ENCODE measurements at places on chromosomes 7 and 10. TPM values are rescaled to one million over a fixed set of nuclear protein-coding genes. Genes with fewer than 3 reads are reported as not detected.

SAMD9L gene
- total RNA-seq = 62.4 TPM

DNA sequence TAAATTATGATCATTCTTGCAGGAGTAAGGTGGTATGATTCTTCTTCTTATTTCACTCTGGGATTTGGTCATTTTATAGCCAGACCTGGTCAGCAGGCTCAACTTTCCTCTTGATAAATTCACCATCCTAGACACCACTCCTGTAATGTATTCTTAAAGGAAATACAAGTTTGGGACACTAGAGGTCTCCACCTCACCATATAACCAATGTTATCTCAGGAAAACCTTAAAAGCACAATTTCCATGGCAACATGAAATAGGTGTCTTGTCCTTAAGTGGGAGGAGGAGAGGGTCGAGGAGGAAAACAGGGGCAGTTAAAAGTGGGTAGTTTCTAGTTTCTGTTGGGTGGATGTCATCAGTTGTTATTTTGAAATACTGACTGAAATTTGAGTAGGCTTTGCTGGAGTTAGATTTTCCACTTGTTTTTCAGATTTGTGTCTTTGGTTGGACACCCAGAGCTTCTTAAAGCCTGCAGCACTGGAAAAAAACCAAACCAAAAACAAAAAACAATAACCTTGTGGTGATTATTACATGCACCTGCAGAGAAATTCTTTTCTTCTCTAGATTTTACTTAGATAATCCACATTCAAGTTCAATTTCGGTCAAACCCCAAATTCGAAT lies 163.1 kb downstream of the PRKCQ start:
- DNase-seq = peak; percentile 79
- H3K27ac ChIP-seq = no peak overlapping the region
- no peaks in the 10 kb centered on the region for H3K4me1 ChIP-seq
- no peaks in the 10 kb centered on the region for H3K36me3 ChIP-seq
- H3K27me3 ChIP-seq = no peaks in the 10 kb centered on the region

SLC35B4 gene
- 11.5 TPM for total RNA-seq

- H3K27ac ChIP-seq = no peak overlapping the region
- no peak overlapping the region for H3K4me3 ChIP-seq
- H3K27me3 ChIP-seq = no peaks in the 10 kb centered on the region
- no peaks in the 10 kb centered on the region for H3K4me1 ChIP-seq
- DNase-seq = no peak
Measured at GRCh38 chr7:44222776-44223261, 22.0 kb downstream of the YKT6 start.

- H3K27me3 ChIP-seq = peaks cover 20% of the 10 kb centered on the region
- no peak for DNase-seq
- no peak overlapping the region for H3K4me3 ChIP-seq
- no peak overlapping the region for H3K27ac ChIP-seq
- peaks cover 12% of the 10 kb centered on the region for H3K4me1 ChIP-seq
- H3K36me3 ChIP-seq = peaks cover 6% of the 10 kb centered on the region
Measured at GRCh38 chr7:150340024-150340749, 1.2 kb downstream of the RARRES2 start.

FAM13C gene
- not detected for total RNA-seq

- H3K36me3 ChIP-seq = no peaks in the 10 kb centered on the region
- H3K27me3 ChIP-seq = no peaks in the 10 kb centered on the region
- no peak overlapping the region for H3K27ac ChIP-seq
- no peak for DNase-seq
Measured at GRCh38 chr10:114584419-114584818, 73.7 kb downstream of the ABLIM1 start.

DNA sequence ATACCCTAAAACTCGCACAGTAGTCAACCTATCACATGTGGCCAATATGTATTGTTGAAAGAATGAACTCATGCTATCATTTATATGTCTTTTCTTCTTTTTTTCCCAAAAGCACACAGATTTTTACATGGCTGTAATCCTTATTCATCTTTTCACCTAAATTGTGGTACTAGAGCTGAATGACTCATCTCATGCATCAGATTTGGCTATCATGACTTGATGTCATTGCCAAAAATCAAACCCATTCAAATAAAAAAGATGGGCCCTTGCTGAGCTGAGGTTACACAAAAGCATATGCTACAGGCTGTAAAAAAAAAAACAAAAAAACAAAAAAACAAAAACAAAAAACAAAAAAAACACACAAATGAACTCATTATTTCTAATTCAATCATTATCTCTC lies 3.3 kb upstream of the LMOD2 start:
- no peak overlapping the region for H3K27ac ChIP-seq
- DNase-seq = no peak
- no peaks in the 10 kb centered on the region for H3K27me3 ChIP-seq
- H3K36me3 ChIP-seq = no peaks in the 10 kb centered on the region
- H3K4me3 ChIP-seq = no peak overlapping the region
- no peaks in the 10 kb centered on the region for H3K4me1 ChIP-seq

ITGA8 gene
- not detected for total RNA-seq

AGR2 gene
- not detected for total RNA-seq

Data from natural killer cell (primary cell).